ENCODE measurements at places on chromosomes 6 and 20.

DNA sequence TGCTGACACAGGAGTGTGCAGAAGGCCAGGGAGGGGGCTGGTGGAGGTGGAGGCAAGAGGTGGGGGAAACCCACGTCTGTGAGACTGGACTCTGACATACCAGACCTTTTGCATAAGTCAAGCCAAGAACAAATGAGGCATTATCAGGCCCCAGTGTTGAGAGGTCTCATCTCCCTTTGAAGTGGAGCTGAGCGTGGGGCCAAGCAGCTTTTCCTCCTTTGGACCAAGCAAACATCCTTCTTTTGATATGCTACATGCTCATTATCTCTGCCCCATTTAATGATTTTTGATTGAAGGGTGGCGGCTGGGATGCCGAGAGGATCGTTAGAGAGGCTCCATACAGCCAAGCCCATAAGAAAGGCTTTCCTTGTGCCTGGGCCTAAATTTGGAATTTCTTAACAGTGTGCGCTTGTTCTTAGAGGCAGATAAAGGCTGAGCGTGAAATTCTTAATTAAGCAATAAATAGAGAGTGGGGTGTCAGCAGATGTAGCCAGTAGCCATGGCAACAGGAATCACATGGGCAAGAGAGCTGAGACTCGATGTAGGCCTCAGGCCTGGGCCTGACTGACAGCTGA is 244.5 kb downstream of the PKHD1 start:
- DNase-seq: no peak

DNA sequence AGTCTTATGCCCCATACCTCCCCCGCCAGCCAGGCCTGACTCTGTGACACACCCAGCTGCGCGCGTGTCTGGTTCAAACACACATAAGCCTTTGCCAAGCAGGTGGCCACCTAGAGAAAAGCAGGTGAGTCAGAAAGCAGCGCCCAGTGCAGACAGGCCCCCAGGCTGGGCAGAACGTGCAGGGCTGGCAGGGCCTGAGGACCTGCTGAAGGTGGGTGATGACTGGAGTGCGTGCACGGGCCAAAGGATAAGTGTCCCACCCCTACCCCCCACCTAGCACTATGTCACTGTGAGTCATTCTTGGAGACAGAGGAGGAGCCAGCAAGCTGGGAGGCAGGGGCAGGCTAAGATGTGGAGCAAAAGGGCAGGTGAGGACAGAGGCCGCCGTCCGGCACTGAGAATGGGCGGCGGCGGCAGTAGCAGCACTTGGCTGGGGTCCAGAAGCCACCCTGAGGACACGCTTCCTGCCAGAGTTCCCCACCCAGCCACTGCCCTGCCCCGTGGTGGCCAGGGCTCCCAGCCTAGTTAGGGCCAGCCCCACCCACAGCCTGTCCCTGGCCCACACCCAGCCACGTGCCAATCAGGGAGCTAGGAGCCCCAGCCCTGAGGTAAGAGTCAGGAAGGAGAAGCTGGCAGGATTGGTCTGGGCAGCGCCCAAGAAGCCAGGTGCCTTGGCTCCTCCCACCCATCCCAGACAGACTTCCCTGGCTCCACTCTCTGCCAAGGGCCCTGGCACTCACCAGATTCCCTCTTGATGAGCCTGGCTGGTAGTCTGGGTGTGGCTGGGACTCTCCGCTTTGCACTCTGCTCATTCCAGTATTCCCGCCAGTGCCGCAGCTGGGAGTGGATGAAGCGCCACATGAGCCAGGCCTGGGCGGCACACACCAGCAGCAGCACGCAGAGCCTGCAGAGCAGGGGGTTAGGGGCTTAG is 72.7 kb downstream of the TRAM2 start:
- peak; percentile 77 for DNase-seq

DNA sequence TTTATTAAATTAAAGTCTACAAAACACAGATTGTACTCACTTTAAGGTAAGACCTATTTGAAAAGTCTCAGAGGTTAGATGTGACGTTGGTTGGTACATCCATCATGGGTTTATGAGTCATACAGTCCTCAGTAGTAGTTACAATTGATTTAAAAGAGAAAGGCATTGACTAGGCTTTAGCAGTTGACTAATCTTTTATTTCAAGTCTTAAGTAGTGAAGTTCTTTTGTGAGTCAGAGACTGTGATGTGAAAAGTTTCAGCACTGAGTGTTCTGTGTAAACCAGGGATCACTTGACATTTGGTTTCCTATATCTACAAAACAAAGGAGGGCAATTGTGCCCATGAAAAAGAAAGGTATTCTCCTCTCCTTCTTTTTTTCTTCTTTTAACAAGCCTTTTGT is 221.3 kb downstream of the GRIK2 start:
- DNase-seq: no peak

GRCh38 chr6:16391451-16391912 is 153.1 kb downstream of the GMPR start:
- no peak for DNase-seq

- no peak for DNase-seq
Observed at GRCh38 chr20:46120136-46120535, 2.0 kb downstream of the CD40 start.

GRCh38 chr6:145842693-145843546 is 28.3 kb upstream of the FBXO30 start:
- no peak for DNase-seq

Measured in SHP77 treated with DMSO at 0.1 percent for 48 hours (cell line).